Retina (tissue), 1 donor: ENCODE measurements at places on chromosomes 2 and 18.

DNA sequence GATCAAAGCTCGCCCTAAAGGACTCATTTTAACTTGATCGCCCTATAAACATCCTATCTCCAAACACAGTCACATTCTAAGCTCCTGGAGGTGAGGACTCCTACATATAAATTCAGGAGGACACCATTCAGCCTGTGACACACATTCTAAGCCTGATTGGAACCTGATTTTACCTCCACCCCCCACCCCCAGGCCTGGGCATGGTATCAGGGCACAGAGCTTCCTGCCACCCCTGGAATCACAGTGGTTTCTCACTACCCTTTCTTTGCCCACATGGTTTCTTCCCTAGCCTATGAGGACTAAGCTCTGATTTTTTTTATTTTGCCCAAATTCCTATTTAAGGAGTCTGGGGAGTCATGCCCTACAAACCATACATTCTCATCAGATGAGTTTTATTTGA, 428.1 kb upstream of the ID2 start:
- DNase-seq = no peak

- DNase-seq = peak; percentile 91
Observed at GRCh38 chr2:205925373-205926337, 160.3 kb downstream of the INO80D start.

DNA sequence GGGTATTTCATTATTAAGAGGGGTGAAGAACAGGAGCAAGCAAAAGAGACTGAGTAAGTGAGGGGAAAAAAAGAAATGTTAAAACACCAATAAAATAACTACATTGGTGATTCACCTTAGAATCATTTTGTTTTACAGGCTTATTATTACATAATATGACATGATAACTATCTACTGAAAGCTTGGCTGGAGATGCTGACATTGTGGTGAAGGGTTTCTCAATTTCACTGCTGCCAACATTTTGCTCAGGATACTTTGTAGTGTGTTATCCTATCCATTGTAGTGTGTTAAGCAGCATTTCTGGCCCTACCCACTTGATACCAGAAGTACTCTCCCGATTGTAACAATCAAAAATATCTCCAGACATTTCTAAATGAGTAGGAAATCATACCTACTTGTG, 1564.6 kb upstream of the NXPH2 start:
- no peak for DNase-seq

DNA sequence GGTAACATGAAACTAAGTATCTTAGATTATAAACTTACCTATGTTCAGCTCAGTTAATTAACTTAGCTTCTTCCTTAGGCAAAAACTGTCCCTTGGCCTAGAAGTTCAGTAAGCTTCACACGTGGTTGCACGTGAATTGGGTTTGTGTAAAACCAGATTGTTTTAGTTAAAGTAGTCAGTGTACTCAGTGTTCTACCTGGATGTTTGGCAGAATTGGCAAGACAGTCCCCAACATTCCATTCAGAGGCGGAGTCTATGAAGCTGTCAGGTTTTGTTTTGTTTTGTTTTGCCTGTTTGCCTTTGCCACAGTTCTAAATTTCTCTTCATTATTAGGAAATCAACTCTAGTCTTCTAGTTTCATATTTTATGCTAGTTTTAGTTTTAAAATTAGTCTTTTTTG, 105.3 kb upstream of the ZEB2 start:
- no peak for DNase-seq
